ENCODE measurements at places on chromosomes 2 and 18.
A peak's percentile ranks its signal among the peaks of the same experiment; 100 is the strongest.

GRCh38 chr2:15560140-15560987, 770 bp downstream of the NBAS start:
- DNase-seq = peak; percentile 40

DNA sequence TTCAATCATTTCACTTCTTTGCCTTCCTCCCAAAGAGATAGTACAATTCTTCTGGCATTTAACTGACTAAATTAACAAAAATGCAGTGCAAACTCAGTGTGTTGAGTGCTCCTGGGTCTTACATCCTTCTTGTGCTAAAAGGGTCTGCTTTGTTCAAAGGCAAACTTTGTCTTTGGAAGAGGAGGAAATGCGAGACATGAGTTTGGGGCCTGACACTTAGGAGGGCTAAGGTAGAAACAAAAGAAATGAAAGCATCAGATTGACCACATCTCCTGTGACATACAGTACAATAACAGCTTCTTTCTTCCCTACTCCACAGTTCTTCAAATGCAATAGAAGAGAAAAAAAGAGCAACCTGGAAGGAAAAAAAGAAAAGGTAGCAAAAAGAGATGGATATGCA, 161.7 kb downstream of the CNTNAP5 start:
- no peak for DNase-seq

DNA sequence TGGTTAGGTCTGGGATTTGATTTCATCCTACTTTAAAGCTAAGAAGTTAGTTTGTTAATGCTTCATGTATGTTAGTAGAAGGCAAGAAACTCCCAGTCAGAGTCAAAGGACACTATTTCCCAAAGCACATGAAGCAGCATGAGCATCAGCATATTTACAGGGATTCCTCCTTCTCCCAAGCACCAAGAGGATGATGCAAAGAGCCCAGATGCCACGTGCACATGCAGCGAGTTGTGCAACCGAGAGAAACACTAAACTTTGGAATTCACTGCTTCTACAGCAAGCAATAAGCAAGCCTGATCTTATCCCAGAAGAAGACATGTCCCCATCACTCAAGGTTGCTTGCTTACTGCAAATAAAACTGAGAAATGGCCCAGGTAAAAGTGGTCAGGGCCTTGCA, 32.5 kb downstream of the CPO start:
- no peak for DNase-seq

GRCh38 chr2:55946793-55947192, 23.2 kb upstream of the EFEMP1 start:
- no peak for DNase-seq

DNA sequence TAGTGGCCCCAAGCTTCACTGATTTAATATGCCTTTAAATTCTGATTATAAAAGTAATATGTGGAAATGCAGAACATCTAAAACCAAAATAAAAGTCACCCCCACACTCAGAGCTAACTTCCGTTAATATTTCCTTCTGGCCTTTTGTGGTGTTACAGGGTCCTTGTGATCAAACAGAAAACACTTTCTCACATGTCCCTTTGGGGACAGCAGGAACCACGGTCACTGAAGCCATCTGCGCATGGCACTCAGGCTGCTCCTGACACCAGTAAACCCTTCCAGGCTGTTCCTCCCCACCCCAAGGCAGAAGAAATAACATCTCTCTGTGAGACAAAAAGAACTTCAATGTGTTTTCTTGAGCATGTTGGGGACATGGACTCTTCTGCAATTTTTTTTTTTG, 25.1 kb upstream of the GPR17 start:
- DNase-seq = no peak

GRCh38 chr2:52857722-52858121, 909.9 kb upstream of the CHAC2 start:
- no peak for DNase-seq

GRCh38 chr2:22995576-22995975, 389.4 kb upstream of the KLHL29 start:
- peak; percentile 63 for DNase-seq

- DNase-seq = no peak
Measured at GRCh38 chr2:27375513-27376099, 4.9 kb downstream of the ZNF513 start.

GRCh38 chr2:17815468-17816184, 634 bp upstream of the MSGN1 start:
- DNase-seq = peak; percentile 32

DNA sequence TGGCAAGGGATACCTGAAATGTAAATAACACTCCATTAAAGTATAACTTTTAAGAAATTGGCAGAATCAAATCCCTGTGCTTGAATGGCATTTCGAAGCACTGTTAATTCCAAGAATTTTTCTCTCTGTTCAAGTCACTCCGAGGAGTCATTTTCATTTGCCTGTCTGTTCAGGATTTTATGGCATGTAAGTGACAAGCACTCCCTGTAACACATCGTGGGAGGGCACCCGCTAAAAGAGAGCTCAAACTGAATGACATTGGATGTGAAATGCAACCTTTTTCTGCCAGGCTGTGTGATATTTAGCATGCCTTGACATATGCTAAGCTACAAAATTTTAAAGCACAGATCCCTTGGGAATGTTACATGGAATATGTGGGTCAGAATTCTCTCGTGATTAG, 339.6 kb downstream of the LRRTM1 start:
- no peak for DNase-seq

GRCh38 chr2:106197878-106198277, 3.8 kb upstream of the UXS1 start:
- DNase-seq = peak; percentile 65

DNA sequence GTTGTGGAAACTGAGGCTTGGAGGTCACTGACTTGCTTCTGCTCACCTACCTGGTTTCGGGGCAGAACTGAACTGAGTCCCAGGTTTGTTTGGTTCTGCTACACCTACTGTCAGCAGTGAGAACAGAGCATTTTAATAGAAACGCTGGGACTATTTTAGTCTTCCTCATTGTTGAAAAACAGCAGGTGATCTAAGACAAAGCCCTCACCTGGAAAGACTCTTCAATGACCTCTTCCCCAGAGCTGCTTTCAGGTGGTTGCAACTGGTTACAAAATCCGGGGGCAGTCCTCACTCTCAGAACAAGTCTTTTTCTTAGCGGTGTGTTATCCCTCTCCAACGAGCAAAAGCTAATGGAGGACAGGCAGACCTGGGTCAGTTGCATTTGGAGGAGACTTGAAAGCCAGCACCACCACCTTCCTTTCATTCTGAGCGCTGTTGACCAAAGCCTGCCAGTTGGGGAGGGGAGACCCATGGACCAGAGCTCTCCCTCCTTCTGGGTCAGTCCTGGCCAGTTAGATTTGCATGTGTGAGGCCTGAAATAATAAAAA, 217.0 kb downstream of the NCK2 start:
- peak; percentile 49 for DNase-seq

GRCh38 chr2:26535663-26536275, 57.8 kb upstream of the OTOF start:
- DNase-seq = no peak

DNA sequence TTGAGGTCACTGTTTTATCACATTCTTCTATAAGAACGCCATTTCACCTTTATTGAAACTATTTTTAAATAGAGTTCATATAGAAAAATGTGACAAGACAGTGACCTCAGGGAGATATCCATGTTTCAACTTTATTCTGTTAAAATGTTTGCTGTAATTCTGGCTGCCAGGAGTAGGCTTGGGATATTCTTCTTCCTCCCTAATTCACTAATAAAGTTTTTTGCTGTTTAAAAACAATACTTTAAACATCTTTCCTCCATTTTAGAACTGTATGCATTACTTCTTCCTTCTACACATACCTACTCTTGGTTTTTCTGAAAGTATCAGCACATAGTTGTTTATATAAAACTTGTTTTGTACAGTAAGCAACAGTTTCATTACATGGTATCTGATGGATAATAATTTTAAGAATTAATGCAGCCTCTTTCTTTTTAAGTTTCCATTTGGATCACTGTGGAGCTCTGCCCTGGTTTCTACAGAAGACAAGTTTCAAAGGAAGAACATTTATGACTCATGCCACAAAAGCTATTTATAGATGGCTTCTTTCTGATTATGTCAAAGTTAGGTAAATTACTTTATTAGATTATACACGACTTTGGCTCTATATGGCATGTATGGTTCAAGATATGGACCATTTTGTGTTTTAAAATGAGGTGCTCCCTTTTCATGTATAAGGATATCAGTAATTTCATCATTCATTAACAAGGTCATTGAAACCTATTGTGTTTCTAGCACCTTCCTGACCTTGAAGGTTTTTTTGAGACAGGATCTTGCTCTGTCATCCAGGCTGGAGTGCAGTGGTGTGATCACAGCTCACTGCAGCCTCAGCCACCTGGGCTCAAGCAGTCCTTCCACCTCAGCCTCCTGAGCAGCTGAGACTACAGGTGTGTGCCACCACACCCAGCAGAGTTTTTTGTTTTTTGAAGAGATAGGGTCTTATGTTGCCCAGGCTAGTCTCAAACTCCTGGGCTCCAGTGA, 7.2 kb downstream of the CPSF3 start:
- DNase-seq = no peak

DNA sequence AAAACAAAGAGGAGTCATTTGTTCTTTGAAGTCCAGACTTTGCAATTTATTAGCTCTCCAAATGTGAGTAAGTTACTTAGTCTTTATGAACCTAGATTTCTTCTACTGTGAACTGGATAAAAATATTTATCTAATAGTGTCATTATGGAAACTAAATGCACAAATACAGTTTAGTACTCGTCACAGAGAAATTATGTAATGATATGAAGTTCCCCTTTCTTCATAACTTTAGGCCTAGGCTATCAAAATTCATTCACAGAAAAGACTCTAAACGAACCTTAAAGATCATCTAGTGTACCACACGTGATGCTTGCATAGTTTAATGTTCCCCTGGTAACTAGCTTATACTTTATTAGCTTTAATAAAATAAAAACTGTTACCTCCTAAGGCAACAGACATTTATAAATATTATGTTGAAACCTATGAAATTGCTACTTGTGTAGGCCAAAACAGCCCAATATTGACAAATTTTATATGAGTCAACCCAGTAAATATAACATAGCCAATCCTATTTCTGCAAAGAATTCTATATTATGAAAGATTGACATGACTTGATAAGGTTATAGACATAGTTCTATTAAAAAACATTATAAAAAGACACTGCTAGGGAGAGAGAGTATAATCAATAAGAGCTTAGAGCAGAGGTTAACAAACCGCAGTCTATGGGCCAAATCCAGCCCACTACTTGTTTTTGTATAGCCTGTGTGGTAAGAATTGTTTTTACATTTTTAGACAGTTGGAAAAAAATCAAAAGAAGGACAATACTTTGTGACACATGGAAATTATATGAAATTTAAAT, 44.9 kb upstream of the ITPRID2 start:
- no peak for DNase-seq

GRCh38 chr2:239937866-239938640, 87.1 kb downstream of the NDUFA10 start:
- DNase-seq = no peak
